Amygdala (tissue), 56 donors: ENCODE measurements at places on chromosomes 4 and X.

GRCh38 chrX:104697294-104697693 is 131.3 kb downstream of the IL1RAPL2 start:
- no peak for DNase-seq

DNA sequence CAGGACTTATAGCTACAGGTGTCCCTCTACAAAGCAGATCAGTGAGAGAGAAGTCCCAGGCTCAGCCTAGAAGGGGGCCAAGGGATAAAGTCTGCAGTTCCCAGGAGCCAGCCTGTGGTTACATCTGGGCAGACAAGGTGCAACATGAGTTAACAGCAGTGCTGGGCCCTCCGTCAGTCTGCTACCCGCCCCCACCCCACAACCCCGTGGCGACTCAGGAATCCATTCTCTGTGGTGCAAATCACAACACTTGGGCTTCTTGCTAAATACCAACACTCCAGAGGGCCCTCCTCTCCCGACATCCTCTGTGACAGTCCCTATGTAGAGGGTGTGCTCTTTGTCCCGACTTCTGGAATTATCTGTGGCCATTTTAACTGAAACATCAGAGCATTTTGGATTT is 13.8 kb downstream of the GPM6B start:
- no peak for DNase-seq

- no peak for DNase-seq
Measured at GRCh38 chrX:18548996-18549395, 122.9 kb downstream of the RS1 start.

DNA sequence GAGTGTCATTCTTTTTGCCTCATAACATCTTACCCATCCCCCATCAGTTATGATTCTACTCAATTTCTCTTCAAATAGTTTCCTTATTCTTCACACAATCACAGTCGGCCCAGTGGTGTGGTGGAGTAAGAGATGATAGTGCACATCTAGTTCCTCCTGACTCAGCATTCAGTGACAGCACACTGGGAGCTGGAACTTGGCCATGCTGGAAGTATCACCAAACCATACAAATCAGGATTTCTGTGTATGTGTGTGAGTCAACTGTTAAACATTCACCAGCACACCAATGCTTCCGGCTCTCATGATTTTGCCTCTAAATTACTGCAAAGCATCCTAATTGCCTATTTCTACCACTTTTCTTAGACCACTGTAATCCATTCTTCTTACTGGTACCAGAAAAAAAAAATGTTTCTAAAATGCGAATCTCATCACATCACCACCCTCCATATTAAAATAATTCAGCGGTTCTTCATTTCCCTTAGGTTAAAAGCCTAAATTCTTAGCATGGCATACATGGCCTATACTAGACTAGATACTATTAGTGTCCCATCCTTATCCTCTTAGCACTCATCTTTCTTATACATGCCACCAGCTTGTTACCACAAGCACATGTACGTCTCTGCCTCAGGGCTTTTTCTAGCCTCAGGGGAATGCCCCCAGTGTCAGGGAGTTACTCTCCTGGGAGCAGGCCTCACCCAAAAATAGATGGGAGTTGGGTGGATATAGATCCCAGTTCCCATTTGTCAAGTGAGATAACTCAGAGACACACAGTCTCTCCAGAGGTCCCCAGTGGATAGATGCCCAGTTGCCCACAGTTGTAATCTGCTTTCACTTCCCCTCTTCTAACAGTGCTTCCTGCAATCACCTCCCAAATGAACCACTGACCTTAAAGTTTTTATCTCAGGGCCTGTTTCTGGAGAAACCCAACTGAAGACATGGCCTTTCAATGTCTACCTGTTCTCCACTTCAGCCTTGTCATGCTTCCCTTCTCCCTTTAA is 49.2 kb upstream of the DDX53 start:
- DNase-seq, result no peak

GRCh38 chr4:155402941-155403340 is 26.2 kb upstream of the MAP9 start:
- no peak for DNase-seq

DNA sequence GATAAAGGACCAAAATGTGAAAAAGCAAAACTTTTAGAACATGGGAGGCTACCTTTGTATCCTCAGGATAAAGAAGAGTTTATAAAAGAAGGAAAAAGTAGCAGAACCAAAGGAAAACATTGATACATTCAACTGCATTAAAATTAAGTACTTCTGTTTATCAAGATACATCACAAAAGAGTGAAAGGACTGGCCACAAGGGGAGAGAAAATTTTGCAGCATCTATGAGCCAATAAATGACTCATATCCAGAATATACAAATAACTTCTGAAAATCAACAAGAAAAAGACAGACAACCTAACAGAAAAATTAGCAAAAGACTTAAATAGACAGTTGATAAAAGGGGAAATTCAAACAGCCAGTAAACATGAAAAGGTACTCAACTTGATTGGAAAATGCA is 177.1 kb downstream of the RBMX2 start:
- no peak for DNase-seq

DNA sequence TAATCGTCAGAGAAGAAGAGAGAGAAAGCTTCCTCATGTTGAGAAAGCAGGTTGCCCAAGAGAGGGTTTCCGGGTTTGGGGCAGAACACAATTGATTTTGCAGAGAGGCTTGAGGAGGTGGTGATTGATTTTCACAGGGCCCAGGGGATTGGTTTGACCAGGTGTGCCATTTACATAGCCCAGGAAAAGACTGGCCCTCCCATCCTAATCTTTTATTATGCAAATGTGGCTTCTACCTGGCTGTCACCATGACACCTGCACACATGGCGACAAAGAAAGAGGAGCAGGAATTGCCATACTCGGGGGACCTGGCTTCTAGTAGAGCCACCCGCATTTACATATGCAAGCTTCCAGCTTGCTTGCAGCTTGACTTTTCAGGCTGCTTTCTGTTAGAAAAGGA is 405.3 kb downstream of the PPP4R3C start:
- DNase-seq, result no peak

DNA sequence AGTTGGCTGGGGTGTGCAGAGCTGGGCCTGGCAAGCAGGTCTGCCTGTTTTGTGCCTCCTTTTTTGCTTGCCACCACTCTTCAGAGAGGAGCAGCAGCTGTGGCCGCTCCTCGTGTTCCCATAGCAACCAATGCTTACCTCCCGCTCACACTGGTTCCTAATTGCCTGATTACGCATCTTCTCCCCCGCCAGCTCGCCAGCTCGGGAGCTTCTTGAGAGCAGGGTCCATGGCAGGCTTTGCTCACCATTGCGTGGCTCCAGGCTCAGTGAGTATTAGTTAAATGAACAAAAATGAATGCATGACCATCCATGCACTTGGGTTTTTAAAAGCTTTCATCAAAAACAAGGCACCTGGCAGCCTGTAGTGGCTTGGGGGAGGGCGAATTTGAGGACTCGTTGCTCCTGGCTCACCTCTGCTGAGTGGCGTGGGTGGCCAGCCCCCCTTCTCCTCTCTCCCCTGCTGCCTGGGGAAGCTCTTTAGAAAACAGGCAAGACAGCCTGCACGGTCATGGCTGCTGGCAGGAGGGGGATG is 14.2 kb upstream of the PJA1 start:
- DNase-seq, result no peak

DNA sequence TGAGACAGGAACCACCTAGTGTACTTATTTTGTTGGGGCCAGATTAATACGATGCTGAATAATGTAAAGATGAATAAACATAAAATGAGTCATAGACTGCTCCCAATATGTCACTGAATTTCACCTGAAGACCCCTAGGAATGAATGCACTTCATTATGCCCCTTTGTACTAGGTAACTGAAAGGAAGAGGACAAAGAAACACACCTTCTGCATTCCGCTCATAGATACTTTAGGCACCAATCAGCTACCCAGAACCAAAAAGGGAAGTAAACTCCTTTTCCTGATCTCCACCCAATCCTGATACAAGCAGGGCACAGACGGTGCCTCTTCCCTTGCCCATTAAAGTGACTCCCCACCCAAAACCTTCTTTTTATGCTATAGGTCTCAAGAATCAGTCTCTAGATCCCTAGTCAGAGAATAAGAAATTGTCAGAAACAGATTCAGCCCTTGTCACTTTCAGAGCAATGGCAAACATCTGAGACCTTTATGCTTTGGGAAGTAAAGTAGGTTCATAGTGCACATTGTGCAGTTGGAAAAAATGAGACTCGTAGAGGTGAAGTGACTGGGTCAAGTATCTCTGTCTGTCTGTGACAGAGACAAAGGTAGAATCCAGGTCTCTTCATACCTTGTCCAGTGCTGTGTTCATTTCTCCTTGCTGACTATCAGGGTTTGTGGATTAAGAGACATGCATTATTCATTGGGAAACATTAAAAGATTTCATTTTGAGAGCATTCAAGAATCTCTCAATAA is 2.3 kb downstream of the GPR174 start:
- DNase-seq, result no peak

- DNase-seq, result no peak
Measured at GRCh38 chr4:122577808-122578781, 42.8 kb downstream of the IL21 start.

DNA sequence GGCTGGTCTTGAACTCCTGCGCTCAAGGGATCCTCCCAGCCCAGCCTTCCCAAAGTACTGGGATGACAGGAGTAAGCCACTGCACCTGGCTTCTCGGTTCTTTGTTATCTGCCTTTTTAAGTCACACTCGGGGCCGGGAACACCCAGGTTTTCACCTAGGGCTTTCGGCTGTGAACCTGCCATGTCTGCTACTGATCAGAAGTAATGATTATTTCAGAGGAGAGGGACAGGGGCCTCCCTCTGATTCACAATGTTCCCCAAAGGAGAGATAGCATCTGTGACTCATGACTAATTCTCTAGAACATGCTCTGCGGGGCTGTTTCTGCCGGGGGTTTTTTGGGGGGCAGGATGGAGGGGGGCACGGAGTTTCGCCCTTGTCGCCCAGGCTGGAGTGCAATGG is 26.9 kb downstream of the CRLF2 start:
- no peak for DNase-seq

DNA sequence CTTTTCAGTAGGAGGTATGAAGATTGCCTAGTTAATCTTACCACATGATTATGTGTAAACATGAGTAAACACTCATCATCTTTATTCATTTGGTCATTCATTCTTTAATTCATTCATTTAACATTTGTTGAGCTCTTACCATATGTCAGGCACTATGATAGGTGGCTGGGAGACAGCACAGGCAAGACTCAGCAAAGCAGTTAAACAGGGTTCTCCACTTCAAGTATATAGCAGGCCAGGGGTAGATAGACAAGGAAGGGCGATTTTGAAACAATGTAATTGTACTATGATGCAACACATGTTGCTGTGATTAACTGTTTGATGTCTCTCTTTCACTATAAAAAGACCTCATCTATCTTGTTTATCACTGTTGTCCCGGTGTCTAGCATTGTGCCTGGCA is 84.3 kb upstream of the GPR101 start:
- no peak for DNase-seq

- DNase-seq, result no peak
Measured at GRCh38 chrX:83845397-83845796, 15.5 kb upstream of the CYLC1 start.

- no peak for DNase-seq
Measured at GRCh38 chr4:10917566-10917965, 233.0 kb upstream of the CLNK start.

DNA sequence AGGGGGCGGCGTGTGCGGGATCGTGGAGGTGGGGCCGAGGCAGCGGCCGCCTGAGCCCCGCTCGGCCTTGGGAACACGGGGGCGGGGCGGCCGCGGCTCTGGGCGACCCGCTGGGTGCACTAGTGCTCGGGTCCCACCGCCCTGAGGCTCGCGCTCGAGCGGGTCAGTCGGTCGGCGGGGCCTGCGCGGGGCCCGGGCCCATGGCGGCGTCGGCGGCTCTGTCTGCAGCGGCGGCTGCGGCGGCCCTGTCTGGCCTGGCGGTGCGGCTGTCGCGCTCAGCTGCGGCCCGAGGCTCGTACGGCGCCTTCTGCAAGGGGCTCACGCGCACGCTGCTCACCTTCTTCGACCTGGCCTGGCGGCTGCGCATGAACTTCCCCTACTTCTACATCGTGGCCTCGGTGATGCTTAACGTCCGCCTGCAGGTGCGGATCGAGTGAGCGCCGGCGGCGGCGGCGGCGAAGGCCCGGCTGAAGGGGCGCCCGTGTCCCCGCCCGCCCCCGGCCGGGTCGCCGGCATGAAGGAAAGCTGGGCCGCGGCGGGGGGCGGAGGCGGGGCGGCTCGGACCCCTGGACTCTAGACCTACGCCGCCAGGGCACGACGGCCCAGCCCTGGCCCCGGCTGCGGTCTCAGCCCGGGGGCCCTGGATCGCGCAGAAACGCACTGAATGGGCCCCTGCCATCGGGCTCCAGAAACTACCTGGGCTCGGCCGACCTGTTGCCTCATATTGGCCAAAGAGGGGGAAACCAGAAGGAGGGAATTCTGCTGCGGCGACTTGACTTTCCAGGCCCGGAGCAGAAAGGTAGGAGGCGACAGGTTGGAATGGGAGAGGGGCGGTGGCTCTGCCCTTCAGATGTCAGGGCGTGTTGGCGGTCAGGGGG is at the start of gene SMIM10L2A:
TSS of gene SMIM10L2A (plus strand) at position 13 of the 878 bp plus-strand sequence. CDS start at position 201, 188 bp downstream.
- no peak for DNase-seq

DNA sequence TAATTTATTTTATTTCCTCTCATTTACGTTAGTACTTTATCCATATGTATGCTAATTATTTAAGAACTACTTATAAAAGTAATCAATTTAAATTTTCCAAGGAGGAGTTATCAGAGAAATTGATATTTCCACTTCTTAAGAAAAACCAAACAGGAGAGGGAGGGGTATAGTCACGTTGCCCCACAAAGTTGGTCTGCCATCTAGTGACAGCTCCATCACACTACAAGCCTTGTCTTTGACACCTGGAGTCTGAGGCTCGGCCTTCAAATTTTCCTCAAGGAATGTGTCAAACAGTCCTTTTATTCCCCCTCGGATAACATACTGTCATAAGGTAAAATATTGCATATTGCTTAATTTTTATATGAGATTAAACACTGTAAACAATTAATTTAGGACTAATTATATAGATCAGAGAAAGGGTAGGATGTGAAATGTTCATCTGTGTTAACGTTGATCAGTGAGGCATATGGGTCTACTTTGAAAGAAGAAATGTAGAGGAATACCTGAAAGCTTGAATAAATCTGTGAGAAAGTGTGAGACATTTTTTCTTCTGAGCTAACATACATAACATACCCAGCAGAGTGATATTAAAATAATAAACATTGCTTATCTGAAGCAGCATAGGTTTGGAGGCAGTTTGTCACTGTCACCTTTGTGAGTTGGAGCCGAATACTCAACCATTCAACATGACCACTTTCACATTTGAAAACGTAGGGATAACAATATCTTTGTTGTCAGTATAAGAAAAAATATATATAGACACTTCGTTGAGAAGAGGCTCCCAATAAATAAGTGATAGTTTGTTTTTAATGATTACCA is 114.4 kb downstream of the GLRA3 start:
- no peak for DNase-seq
